ENCODE measurements at places on chromosomes 7 and 10.

- peak overlapping the region; percentile 84 for H3K4me3 ChIP-seq
- peak overlapping the region; percentile 99 for H3K27ac ChIP-seq
- no peak for DNase-seq
- H3K27me3 ChIP-seq: peaks cover 6% of the 10 kb centered on the region
- no peaks in the 10 kb centered on the region for H3K36me3 ChIP-seq
- peaks cover 22% of the 10 kb centered on the region for H3K4me1 ChIP-seq
Measured at GRCh38 chr7:16420329-16420648, 1.0 kb downstream of the CRPPA start.

DNA sequence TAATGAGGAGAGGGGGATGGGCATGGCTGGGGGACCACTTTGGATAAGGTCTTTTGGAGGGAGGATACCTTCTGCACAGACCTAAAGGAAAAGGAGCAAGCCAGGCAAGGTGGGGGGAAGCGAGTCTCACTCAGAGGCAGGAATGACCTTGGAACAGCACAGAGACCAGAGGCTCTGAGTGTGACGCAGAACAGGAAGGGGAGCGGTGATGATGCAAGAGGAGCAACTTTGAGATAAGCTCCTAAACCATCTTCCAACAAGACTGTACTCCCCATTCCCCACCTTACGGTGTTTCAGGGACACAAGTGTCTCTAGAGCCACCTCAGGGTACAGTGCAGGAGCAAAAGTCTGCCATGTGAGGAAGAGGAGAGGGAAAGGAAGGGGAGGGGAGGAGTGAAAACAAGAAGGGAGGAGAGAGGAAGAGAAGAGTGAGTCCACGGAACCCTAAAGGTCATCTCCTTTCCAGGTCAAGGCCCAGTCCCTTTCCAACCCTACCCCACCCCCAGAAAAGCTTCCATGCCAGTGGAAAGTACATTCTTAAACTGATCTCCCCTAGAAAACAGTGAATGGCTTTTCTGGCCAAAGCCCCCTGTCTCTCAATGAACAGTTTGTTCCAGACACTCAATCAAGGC is 54.1 kb downstream of the JAZF1 start:
- no peak overlapping the region for H3K4me3 ChIP-seq
- DNase-seq: no peak
- no peaks in the 10 kb centered on the region for H3K36me3 ChIP-seq

GRCh38 chr7:23462846-23463245 is 7.4 kb downstream of the IGF2BP3 start:
- peak overlapping the region; percentile 1 for H3K4me3 ChIP-seq
- H3K36me3 ChIP-seq: peaks cover 61% of the 10 kb centered on the region
- DNase-seq: no peak
- peaks cover 64% of the 10 kb centered on the region for H3K4me1 ChIP-seq

DNA sequence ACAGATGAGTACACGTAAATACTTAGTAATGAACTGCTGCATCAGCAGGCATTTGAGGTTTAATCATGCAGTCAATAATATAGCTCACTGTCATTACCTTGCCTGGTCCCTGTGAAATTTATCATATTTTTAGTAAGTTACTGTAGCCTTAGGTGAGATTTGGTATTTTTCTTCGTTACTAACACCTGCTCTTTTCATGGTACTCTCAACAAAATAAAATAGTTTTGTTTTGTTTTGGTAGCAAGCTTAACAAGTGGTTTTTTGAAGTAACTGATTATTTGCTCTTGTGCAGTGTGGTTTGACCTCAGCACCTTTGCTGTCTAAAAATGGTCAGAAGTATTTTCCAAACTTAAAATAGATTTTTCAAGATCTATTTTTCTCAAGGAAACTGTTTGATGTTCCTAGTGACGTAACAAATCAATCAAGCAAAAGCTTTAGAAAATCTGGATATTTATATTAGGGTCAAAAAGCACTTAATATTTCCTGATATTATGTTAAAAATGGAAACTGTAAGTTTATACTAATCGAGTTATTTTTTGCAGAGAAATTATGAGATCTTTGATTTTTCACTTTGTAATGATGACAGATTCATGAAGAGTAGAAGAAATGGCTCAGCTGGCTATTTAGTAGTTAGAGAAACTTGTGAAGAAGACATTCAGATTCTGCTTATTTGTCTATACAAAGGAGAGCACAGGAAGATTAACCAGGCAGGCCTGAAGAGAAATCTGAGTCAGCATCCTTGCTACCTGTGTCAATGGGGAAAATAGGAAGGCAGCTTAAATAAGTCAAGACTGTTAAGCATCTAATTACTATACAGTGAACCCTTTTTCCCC is 21.0 kb upstream of the RPA3 start:
- H3K4me1 ChIP-seq: peaks cover 23% of the 10 kb centered on the region
- H3K4me3 ChIP-seq: no peak overlapping the region
- H3K27ac ChIP-seq: peak overlapping the region; percentile 26
- no peak for DNase-seq
- H3K27me3 ChIP-seq: peaks cover 3% of the 10 kb centered on the region

- H3K27ac ChIP-seq: no peak overlapping the region
- H3K4me3 ChIP-seq: peak overlapping the region; percentile 4
- DNase-seq: no peak
- peaks cover 12% of the 10 kb centered on the region for H3K4me1 ChIP-seq
- H3K27me3 ChIP-seq: peaks cover 7% of the 10 kb centered on the region
- no peaks in the 10 kb centered on the region for H3K36me3 ChIP-seq
Measured at GRCh38 chr7:44727158-44727936, 21.3 kb upstream of the ZMIZ2 start.

DNA sequence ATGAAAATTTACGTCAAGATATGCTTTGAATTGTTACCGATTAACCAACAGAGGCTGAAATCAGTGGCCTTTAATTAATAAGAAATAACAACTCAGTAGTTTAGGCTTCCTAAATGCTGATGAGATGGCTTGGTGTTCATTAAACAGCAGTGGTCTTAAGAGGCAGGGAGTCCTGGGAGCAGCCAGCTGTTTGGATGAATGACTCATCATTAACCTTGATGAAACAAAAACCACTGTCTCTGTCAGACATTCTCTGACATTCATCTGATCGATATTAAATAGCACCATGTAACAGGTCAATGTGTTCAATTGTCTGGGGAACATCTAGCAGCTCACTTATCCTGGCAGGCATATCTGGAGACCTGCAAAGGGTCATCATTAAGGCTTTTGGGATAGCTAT is 234.2 kb upstream of the LRRN3 start:
- H3K36me3 ChIP-seq: no peaks in the 10 kb centered on the region
- no peak overlapping the region for H3K4me3 ChIP-seq
- H3K27me3 ChIP-seq: no peaks in the 10 kb centered on the region
- no peaks in the 10 kb centered on the region for H3K4me1 ChIP-seq
- DNase-seq: no peak

DNA sequence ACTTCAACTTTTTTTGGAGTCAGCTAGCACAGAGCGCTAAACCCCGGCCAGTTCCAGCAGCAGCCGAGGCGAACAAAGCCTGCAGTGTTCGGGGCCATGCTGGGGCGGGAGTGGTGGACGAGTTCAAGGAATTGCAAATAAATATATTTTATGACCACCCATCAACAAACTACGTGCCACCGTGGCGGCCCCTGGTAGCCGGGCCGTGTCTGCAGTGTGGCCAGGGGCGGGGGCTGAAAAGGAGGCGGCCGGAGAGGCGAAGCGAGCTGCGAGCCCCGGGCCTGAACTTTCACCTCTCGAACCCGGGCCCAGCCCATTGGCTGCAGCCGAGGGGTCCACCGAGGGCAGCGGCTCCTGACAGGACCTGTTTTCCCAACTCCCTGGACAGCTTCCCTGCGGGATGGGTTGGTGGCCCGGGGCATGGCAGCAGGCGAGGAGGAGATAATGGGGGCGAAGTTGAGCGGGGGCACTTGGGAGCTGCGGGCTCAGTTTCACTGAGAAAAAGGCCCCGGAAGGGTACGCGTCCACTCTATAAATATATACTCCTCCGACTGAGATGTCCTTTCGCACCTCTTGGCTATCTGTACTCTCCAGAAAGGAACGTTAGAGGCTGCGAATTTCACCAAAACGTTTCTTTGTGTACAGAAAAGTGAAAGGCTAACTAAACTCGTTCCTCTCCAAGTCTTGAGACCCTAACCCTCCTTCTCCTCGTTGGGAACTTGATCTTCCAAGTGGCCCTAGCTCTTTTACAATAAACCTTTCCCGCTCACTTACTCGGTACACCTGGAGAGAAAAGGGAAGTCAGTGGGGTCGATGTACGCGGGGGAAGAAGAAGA is 164.6 kb upstream of the PPP1R3A start:
- DNase-seq: peak; percentile 78
- peak overlapping the region; percentile 90 for H3K27ac ChIP-seq
- no peaks in the 10 kb centered on the region for H3K36me3 ChIP-seq
- H3K27me3 ChIP-seq: peaks cover 31% of the 10 kb centered on the region
- peak overlapping the region; percentile 86 for H3K4me3 ChIP-seq

DNA sequence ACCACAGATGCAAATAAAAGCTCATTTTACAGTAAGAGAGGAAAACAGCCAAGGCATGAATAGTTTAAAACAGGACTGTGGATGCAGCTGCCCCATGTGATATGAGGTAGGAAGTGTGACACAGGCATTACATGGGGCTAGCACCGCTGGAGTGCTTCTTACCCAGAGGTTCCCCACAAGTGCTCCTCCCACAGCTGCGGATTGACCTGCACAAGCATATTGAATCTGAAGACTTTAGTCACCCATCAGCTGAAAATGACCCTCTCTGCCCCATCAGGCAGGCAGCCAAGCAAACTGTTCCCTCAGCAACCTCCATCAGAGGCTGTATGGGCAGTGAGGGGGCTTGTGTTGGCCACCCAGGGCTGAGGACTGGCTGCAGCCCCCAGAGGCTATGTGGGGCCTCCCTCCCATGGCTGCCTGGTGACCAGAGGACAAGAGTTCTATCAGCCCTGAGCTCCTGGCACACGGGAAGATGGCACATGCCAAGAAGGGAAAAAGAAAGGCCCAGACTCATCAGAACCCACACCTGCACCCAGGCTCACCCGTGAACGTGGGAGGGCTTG is 98.7 kb downstream of the TCERG1L start:
- H3K4me1 ChIP-seq: peaks cover 14% of the 10 kb centered on the region
- H3K27ac ChIP-seq: no peak overlapping the region
- DNase-seq: no peak

- H3K27me3 ChIP-seq: no peaks in the 10 kb centered on the region
- H3K27ac ChIP-seq: no peak overlapping the region
- H3K4me3 ChIP-seq: no peak overlapping the region
- H3K4me1 ChIP-seq: peaks cover 37% of the 10 kb centered on the region
Measured at GRCh38 chr10:75999515-76000209, 568.2 kb downstream of the LRMDA start.

DNA sequence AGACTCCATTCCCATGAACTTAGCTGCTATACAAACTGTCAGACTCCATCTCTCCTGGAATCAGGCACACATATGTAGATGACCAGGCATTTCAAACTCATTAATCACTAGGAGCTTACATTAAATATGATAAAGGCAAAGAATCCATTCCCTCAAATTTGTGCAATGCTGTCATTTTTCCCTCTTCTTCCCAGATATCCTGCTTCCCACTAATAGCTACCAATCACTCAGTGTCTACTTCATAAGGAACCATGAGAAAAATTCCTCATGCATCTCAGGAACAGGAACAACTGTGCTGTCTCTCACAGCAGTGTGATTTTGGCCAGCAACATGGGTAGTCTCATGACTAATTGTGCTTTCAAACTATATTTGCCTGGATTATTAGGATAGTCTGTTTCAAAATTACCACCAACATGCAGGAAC is 133.9 kb downstream of the DKK1 start:
- H3K4me3 ChIP-seq: no peak overlapping the region
- H3K27me3 ChIP-seq: no peaks in the 10 kb centered on the region
- H3K36me3 ChIP-seq: no peaks in the 10 kb centered on the region
- H3K27ac ChIP-seq: no peak overlapping the region

DNA sequence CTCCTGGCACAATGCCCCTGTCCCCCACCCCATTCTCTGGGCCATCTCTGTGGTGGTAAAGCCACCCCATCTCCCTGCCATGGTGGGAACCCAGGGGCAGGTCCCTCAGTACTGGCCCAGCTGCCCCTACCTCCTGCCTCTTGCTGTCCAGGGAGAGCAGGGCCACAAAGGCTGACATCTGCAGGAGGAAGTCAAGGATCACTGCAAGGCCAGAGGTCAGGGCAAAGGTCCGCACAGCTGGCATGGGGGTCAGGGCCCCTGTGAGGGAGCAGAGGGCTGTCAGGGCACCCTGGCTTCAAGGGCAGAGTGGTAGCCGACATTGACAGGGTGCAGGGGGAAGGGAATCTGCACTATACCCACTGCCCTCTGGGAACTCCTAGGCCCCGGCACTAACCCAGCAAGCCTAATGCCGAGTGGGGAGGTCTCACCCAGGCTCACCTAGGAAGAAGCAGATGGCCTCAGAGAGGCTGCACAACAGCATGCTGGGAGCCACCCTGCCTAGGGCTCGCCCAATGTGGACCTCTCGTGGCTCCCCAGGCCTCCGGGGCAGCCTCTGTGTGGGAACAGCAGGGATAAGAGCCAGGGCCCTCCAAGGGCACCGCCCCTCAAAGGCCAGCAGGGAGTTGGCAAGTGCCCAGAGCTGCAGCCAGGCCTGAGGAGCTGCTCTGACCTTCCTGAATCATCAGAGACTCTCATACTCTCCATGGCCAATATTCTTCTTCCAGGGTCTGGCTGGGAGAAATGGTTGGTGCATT is 7.7 kb downstream of the NPC1L1 start:
- peaks cover 23% of the 10 kb centered on the region for H3K27me3 ChIP-seq
- no peak overlapping the region for H3K27ac ChIP-seq
- no peaks in the 10 kb centered on the region for H3K36me3 ChIP-seq
- H3K4me3 ChIP-seq: no peak overlapping the region

DNA sequence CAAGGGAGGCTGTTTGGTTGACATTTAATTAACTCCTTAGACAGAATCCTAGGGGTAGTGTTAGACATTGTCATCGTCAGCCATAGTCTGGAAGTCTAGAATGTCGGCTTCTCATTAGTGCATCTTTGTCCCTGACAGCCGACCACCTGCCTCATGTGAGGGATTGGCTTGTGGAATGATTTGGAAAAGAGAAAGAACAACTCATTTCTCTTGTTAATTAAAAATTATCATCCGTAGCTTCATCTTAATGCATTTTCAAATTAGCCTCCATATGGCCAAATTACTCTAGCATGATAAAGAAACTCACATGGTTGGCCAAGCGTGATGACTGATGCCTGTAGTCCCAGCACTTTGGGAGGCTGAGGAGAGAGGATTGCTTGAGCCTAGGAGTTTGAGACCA is 97.7 kb upstream of the PARD3 start:
- DNase-seq: no peak
- no peak overlapping the region for H3K27ac ChIP-seq
- peaks cover 8% of the 10 kb centered on the region for H3K27me3 ChIP-seq
- no peaks in the 10 kb centered on the region for H3K36me3 ChIP-seq

- H3K4me3 ChIP-seq: no peak overlapping the region
- H3K27ac ChIP-seq: peak overlapping the region; percentile 17
- peaks cover 16% of the 10 kb centered on the region for H3K36me3 ChIP-seq
- H3K4me1 ChIP-seq: peaks cover 55% of the 10 kb centered on the region
- no peak for DNase-seq
Measured at GRCh38 chr7:70481570-70482123, 650.3 kb upstream of the GALNT17 start.
